ENCODE measurements at places on chromosomes 2 and 18.
A peak's percentile ranks its signal among the peaks of the same experiment; 100 is the strongest.

DNA sequence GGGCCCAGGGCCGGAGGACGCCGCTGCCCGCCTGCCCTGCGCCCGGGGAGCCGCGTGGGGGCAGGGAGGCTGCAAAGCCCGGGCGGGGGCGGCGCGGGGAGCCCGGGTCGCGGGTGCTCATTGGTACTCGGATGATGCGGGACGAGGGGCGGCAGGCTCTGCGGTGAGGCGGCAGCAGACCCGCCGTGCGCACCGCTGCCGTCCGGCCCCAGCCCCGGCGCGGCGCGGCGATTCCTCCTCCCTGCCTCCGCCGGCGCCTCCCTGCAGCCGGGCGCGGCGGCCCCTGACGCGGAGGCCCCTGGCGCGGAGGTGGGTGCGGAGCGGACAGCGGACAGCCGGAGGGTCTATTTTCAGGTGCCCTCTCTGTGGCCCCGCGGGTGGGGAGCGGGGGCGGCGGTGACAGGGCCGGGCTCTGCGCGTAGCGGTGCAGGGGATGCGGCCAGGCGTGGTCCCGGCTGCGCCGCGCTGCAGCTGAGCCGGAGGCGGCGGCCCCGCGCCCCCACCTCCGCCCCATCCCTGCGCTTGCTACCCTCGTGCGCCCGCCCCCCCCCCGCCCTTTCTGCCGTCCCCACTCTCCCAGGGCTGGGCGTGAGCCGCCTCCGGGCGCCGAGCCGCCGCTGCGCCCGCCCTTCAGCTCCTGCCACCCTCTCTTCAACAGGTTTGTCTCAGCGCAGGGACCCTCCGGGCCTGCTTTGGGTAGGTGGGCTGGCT, 640 bp downstream of the SPTBN1 start:
- DNase-seq: peak; percentile 73

DNA sequence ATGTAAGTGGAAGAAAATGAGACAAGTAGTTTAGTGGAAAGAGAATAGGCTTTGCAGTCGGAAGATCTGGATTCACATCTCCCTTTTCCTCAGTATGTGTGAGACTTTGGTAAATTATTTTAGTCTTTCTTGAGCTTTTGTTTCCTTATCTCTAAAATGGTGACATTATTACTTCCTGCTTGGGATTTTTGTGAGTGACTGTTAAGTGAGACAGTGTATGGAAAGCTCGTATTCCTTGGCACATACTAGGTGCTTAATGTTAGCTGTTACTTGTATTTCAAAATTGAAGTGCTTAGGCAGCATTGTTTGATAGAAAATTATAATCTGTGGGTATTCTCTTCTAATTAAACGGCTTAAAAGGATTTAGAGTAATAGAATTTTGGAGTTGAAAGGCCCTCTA, 2.0 kb downstream of the ZNF638 start:
- DNase-seq: no peak

- DNase-seq: no peak
These were observed 79.8 kb downstream of the RHOB start for GRCh38 chr2:20526708-20527107.

DNA sequence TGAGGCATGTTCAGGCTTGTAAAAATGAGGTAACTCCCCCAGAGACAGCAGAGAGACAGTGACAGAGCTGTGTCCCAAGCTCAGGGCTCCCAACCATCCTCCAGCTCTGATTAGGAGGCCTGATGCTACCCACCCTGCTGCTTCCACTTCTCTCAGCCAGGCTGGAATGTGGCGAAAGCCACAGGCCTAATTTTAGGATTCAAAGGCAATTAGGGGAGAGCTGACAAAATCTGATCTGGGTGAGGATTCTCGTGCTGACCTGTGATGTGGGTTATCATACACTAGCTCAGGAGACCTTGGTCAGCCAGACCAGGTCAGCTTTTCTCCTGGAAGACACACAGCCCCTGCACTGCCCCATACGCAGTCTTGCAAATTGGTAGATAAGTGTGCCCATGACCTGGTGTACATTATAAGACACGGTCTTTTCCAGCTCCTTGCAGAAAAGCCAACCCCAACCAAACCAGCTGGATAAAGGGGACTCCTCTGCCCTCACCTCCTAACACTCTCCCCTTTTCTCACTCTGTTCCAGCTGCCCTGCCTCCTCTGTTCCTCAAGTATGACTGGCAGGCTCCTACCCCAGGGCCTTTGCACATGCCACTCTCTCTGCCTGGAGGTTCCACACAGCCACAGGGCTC, 225.9 kb downstream of the MGAT5 start:
- no peak for DNase-seq

DNA sequence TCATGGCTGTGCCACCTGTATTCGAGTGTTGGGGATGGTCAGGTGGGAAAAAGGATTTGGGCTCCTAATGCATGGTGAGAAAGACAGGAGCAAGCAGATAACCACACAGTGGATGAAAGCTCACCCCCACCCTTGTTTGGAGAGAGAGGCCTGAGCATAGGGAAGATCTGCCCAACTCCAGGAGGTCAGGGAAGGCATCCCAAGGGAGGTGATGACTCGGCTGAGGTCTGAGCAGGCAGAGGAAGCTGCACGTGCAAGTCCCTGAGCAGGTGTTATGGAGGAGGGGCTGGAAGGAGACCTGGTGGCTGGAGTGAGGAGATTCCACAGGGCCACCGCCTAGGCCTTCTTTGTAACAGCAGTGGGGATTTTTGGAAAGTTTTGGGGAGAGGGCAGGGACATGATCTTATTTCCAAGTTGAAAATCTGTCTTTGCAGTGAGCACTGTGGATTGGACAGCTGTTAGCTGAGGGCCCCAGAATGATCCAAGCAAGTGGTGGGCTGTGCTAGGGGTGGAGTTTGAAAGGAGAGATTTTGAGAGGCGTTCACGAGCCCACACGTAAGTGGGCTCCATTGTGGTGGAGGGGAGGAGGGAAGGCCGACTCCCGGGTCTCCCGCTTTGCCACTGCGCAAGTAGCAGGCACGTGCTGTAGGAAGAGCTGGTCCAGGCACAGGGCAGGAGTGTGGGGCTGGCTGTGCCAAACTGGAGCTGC, 228.5 kb downstream of the GLI2 start:
- no peak for DNase-seq

- no peak for DNase-seq
These were observed 81.3 kb upstream of the SETBP1 start for GRCh38 chr18:44599412-44599811.

- DNase-seq: no peak
These were observed 2148.5 kb upstream of the PIK3C3 start for GRCh38 chr18:39806525-39806924.

GRCh38 chr2:140392824-140393223, 1612.6 kb upstream of the NXPH2 start:
- DNase-seq: no peak

- DNase-seq: no peak
These were observed 4.5 kb upstream of the SNRNP27 start for GRCh38 chr2:69889302-69889701.

GRCh38 chr2:226956659-226957058, 120.8 kb downstream of the RHBDD1 start:
- DNase-seq: no peak

GRCh38 chr2:221241072-221241471, 331.0 kb downstream of the EPHA4 start:
- no peak for DNase-seq

- peak; percentile 59 for DNase-seq
These were observed 591 bp downstream of the ASXL2 start for GRCh38 chr2:25877431-25878360.

GRCh38 chr2:43246641-43247040, 20.2 kb upstream of the ZFP36L2 start:
- no peak for DNase-seq

- DNase-seq: no peak
These were observed 59.5 kb downstream of the TDRD15 start for GRCh38 chr2:21183306-21183705.

DNA sequence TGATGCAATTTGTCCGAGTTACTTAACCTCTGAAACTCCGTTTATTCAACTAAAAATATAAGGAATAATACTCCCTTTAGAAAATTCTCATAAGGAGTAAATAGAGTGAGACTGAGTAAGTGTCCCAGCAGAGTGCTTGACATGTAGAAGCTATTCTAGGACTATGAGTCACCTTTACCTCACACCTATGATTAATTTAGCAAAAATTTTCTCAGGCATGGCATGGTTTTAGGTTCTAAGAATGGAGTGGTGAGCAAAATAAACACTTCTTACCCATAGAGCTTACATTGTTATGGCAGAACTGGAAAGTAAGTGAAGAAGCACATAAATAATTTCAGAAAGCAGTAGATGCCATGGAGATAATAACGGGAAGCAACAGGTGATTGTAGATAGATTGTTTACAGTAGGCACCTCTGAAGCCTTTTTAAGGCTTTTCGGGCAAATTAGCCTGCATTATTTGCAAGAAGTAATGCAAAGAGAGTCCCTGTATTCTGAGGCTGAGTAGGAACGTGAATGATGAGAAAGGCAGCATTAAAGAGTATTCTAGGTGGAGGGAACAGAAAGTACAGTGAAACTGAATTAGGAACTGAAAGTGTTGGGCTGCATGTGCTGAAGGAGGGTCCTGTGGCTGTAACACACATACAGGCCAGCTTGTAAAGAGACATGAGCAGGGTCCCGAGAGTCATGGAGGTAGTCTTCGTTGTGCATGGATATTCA, 209.2 kb downstream of the ZNF407 start:
- DNase-seq: no peak

DNA sequence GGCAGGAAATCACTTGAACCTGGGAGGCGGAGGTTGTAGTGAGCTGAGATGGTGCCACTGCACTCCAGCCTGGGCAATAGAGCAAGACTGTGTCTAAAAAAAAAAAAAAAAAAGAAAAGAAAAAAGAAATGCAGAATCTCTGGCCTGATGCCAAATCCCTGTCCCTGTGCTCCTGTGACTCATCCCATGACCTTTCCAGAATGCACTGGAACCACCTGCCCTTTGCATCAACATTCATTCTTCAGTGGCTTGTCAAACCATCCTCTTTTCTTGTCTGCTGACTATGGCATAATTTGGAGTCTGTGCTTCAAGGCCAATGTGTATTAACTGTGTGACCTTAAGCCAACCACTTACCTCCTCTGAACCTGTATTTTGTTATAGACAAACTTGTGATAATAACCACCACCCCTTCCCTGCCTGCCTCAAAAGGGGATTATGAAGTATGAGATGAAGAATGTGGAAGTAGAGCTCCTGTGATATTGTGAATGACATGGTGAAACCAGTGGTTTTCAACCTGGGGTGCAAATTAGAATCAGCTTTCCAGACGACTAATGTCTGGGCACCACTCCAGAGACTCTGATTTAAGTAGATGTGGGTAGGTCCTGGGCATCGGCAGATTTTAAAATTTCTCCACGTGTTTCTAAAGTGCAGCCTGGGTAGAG, 189.3 kb downstream of the CLIP4 start:
- DNase-seq: no peak
